ENCODE measurements at places on chromosomes 6 and 20.

DNA sequence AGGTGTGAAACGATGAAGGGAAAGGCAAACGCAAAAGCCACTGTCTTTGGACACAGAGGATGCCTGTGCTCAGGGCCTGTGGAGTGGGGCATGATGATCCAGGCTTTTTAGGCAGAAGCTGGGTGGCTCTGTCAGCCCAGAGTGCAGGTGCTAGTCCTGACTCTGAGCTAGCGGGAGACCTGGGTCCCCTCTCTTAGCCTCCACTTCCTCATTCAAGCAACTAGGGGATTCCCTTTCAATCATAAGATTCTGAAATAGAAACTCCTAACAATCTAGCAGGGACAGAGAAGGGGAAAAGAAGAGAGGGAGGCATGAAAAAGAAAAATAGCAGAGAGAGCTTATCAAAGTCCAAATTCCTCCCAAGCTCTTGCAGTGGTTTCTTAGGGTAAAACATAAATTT lies 7.6 kb upstream of the HIVEP2 start:
- no peak for DNase-seq

DNA sequence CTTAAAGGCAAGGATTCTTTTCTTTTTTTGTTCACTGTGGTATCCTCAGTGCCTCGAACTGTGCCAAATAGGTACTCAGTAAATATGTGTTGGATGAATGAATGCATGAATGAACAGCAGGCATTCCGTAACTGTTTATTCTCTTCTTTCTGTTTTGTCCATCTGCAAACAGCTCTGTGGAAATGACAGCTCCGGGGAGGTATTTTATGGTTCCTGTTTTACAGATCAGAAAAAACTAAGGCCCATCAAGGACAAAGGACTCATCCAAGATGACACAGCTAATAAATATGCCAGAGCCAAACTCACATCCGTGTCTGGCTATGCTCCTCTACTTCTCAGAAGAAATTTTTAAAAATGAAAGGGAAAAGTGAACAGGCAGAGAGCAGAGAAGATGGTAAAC lies 21.0 kb downstream of the JPH2 start:
- DNase-seq = no peak

GRCh38 chr6:101114703-101115102 lies 233.6 kb upstream of the ASCC3 start:
- DNase-seq = no peak

DNA sequence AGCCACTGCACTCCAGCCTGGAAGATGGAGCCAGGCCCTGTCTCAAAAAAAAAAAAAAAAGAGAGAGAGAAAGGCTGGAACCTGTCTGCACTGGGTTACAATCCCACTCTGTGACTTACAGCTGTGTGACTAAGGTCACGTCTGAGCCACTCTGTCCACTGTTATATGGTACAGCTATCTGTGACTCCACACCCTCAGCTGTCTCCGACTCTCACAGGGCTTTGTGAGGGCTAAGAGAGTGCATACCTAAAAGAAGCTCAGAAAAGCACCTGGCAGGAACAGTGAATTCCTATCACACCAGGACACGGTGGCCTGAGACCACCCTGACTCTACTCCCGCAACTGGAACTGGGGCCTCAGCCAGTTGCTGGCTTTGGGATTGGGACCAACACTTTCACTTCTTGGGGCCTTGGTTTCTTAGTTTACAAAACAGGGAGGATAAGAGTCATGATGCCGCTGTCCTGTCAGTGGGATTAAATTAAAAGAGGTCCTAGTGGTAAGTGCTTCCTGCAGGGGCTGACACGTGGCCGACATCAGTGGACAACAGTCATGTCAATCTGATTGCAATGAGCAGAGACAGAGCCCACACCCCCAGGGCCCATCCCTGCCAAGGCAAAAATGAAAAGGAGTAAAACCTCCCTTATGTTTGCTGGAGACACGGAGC lies 5.7 kb upstream of the CD93 start:
- DNase-seq = no peak

DNA sequence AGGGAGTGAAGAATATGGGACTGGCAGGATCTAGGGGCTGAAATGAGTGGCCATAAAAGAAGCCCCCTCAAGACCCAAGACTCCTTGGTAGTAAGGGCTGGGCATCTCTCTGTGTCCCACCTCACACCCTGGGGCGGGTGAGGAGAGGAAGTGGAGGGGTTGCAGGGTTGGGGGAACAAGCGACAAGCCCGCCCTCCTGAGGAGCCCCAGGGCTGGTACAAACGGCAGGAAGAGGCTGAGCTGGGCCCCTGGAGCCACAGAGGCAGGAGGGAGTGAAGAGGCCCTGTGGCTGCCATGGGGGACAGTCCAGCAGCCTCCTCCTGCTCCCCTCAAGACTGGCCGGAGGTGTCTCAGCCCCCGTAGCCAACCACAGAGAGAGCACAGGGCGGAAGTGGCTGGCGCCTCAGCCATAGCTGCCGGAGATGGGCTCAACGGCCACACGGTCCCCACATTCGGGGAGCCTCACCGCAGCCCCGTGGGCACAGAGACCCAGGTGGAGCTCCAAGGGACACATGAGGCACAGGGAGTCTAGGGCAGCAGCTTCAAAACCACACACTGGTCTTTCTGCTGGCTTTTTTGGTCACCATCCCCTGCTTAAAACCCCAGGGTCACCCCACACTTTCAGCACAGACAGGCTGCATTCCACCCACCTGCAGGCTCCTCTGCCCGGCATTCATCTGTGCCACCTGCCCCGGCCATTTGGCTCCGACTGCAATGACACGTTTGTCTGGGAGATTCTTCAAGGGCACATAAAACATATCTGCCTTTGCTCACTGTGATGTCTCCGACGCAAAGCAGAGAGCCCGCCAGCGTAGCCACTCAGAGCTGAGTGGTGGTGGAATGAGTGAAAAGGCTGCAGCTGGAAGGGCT lies 524 bp downstream of the C20orf203 start:
- peak; percentile 4 for DNase-seq

GRCh38 chr6:13065581-13065980 lies 262.8 kb downstream of the TBC1D7 start:
- no peak for DNase-seq

GRCh38 chr6:55131616-55132015 lies 42.7 kb upstream of the HCRTR2 start:
- no peak for DNase-seq

DNA sequence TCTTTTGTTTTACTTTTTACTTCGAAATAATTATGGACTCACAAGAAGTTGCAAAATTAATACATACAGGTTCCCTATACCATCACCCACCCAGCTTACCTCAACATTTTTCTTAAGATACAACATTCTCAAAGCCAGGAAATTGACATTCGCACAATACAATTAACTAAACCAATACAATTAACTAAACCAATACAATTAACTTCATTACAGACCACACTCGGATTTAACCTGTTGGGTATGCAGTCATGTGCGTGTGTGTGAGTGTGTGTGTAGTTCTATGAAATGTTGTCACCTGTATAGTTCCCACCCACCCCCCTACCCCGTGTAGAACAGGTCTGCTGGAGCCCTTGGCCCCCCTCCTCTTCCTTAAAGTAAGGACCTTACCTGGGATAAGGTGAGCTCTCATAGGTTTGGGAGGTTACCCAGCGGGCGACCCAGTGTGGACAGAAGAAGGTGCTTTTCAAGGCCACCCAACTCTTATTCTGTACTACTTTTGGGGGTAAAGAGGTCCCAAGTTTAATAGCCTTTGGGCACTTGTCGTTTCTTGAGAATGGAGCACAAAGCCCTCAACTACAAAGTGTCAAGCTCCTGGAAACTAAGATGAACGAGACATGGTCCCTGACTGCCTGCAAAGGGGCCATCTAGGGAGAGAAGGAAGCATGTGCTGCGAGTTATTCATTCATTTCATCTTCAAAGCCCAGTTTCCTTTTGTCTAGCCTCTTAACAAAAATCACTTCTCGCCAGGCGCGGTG lies 544 bp upstream of the STK38 start:
- no peak for DNase-seq

Data from effector CD8-positive, alpha-beta T cell (primary cell).